ENCODE measurements at places on chromosomes 3 and 15.
A peak's percentile ranks its signal among the peaks of the same experiment; 100 is the strongest.

- no peak for DNase-seq
Measured at GRCh38 chr3:104359546-104359945, 1007.2 kb upstream of the ALCAM start.

- DNase-seq: no peak
Measured at GRCh38 chr15:86915811-86916331, 836.2 kb downstream of the AGBL1 start.

GRCh38 chr3:31048143-31048542, 153.7 kb upstream of the GADL1 start:
- DNase-seq: no peak

- no peak for DNase-seq
Measured at GRCh38 chr3:81516042-81516441, 245.4 kb downstream of the GBE1 start.

DNA sequence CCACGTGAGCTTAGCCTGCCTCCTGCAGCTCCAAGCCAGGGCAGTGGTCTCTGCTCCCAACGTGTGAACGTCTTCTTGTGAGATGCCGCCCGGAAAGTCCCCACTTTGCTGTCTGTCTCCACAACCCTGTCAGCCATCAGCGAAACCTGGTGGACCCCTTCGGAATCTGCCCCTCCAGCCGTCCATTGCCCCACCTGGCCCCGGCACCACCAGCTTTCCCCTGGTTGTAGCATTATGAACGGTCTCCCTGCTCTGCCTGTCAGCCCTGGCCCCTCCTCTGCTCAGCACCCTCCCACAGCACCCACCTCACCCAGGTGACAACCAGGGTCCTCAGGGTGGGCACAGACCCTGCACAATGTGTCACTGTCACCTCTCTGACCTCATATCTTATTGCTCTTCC, 71.1 kb downstream of the HMCES start:
- DNase-seq: no peak

GRCh38 chr3:150680562-150680961, 23.2 kb downstream of the ERICH6 start:
- no peak for DNase-seq

- DNase-seq: no peak
Measured at GRCh38 chr3:48692551-48692950, 6.8 kb upstream of the NCKIPSD start.

DNA sequence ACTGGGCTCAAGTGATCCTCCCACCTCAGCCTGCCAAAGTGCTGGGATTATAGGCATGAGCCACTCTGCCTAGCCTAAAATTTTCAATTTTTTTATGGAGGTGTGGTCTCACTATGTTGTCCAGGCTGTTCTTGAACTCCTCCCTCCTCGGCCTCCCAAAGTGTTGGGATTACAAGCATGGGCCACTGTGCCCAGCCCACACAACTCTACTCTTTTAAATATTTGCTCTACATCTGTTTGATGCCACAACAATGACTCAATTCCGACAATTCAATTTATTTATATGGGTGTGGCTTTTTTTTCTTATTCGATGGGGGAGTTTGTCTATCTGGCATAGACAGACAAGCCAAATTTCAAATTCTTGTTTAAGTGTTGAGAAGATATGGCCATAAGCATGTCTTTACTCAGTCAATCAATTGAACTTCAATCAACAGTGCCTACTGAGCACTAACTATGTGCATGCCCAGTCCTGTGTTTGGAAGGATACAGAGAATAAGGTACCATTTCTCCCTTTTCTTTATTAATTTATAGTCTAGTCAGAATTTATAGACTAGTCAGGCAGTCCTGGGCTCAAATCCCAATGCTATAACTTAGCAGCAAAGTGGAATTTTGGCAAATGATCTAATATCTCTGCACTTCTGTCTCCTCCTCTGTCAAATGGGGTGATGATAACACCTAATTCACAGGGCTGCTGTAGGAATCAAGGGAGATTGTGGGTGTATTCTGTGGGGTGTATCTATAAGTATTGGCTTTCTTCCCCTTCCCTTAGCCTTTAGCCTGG, 54.6 kb upstream of the PIAS1 start:
- no peak for DNase-seq

GRCh38 chr3:139418144-139418543, 28.7 kb upstream of the COPB2 start:
- DNase-seq: no peak

DNA sequence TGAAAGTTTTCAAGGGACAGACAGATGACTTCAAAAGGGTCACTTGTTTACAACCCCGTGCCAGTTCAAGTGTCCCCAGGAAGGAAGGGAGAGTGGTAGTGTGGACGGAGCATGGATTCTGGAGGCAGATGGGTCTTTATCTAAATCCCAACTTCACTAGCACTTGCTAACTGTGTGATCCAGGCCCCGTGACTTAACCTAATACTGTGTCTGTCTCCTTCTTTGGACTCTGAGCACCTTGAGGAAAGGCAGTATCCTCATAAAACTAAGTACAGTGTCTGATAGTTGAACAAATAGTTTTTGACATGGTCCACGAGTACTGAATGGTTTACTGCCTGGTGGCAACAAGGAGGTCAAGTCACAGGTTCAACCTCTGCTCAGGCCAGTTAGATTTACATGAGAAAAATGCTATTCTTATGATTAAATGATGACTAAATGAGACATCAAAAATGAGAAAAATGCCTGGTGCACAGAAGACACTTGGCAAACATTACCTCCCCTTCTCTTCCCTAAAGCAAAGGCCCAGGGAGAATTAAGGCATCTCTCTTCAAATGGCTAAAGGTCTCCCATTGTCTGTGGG, 48.9 kb downstream of the ABCC5 start:
- no peak for DNase-seq

- peak; percentile 37 for DNase-seq
Measured at GRCh38 chr3:32460031-32460749, 42.5 kb downstream of the CMTM6 start.

GRCh38 chr3:15164340-15164739, 41.7 kb upstream of the CAPN7 start:
- DNase-seq: no peak

DNA sequence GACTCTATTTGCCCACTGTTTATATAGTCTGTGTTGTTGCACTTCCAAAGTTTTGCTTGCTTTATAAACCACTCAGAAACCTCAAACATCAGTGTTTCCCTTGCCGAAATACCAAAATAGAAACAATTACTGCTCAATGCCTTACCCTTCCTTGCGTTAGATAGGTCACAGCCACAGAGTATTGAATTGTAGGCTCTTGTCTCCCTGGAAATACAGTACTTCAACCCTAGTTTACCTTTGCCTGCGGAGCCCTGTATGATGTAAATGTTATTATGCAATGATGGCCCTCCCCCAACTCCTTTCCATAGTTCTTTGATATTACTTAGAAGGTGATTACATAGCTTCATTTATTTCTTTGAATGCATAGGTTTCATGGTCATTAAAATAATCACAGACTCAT, 44.2 kb downstream of the SOX2 start:
- no peak for DNase-seq

- DNase-seq: no peak
Measured at GRCh38 chr3:56591262-56591661, 34.3 kb downstream of the CCDC66 start.

DNA sequence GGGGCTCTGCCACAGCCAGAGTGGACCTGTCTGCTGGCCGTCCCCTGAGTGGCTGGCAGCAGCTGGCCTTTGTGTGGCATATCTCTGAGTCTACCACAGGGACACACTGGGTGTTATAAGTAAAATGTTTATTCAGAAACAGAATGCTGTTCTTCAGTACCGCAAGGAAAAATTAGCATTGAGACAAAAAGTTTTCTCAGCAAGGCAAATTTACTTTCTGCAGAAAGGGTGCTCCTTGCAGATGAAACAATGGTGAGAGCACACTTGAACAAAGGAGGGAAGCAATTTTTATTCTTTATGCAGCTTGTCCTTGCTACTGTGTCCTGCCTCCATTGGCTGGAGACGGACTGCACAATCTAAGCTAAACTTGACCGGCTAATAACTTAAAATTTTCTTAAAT, 4.0 kb downstream of the TMEM89 start:
- DNase-seq: no peak

DNA sequence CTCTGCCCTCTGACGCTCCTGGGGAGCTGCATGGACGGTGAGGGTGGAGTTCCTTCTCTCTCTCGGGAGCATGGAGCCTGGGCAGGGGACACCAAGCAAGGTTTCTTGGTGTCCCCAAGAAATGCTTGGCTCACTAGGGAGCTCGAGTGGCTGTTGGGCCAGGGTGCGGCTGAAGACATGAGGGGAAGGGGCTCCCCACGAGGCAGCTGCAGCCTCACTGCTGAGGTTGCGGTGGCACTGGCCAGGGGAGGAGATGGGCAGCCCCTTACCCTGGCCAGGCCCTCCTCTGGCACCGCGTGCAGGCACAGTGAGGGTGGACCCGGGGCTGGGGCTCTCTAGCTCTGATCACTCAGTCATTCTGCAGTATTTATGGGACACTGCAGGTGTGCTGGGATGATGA, 43.5 kb upstream of the SLC41A3 start:
- DNase-seq: no peak

GRCh38 chr15:37931868-37932267, 2.6 kb upstream of the TMCO5A start:
- DNase-seq: no peak

DNA sequence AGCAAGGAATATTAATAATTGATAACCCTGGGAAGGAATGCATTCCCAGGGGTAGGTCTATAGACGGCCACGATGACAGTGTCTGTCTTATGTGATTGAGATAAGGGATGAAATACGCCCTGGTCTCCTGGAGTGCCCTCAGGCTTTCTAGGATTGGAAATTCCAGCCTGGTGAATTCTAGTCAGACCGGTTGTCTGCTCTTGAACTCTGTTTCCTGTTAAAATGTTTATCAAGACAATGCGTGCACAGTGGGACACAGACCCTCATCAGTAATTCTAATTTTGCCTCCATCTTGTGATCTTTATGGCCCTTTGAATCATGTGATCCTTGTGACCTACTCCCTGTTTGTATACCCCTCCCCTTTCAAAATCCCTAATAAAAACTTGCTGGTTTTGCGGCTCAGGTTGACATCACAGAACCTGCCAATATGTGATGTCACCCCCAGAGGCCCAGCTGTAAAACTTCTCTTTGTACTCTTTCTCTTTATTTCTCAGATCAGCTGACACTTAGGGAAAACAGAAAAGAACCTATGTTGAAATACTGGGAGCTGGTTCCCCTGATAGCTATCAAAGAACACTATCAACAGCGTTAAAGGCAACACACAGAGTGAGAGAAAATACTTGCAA, 183.3 kb downstream of the PDE8A start:
- DNase-seq: no peak

DNA sequence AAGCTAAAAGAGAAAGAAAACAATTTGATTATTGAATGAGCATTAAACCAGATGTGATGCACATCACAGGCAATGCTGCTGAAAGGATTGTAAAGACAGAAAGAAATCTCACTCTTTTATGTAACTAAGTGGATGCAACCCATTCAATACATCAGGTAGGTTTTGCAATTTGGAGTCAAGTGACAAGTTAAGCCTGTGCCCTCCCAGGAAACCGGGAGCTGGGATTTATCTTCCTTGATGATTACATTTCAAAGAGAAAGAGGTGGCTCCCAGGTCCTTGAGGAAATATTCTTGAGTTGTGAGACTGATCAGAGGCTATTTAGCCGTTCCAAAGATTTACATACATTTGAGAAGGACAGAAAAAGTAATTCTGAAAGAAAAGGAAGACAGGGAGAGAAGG, 219.0 kb upstream of the PROK2 start:
- no peak for DNase-seq

DNA sequence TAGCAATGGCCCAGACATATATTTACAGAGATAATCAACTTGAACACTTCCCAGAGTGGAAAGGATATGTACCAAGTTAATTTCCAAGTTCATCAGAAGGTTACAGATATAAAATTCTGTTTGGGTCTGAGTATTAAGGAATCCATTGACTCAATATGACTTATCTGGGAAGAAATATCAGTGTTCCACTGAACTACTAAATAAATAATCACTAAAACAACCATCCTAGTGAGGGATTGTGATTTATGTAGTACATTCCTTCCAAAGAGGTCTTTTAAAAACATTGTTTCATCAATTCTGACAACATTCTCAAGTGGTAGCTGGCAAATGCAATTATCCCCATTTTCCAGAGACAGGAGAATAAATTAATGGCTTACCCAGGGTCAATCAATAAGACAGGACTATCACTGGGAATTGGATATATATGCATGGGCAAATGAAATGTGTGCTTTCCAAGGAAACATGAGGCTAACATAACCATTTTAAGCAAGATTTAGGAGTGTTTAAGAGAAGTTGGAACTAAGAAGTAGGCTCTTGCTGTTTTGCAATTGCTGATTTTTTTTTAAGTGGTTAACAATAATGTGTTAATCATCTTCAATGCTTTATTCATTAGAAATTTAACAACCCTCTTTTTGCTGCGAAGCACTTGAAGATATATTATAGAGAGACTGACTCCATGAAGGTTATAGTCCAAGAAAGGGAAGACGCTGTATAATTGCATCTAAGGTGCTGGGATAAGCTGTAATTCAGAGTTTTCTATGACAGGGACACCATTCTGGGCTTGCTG, 37.9 kb downstream of the SLC9A9 start:
- no peak for DNase-seq

GRCh38 chr15:43186003-43186353, 775 bp downstream of the CCNDBP1 start:
- no peak for DNase-seq

DNA sequence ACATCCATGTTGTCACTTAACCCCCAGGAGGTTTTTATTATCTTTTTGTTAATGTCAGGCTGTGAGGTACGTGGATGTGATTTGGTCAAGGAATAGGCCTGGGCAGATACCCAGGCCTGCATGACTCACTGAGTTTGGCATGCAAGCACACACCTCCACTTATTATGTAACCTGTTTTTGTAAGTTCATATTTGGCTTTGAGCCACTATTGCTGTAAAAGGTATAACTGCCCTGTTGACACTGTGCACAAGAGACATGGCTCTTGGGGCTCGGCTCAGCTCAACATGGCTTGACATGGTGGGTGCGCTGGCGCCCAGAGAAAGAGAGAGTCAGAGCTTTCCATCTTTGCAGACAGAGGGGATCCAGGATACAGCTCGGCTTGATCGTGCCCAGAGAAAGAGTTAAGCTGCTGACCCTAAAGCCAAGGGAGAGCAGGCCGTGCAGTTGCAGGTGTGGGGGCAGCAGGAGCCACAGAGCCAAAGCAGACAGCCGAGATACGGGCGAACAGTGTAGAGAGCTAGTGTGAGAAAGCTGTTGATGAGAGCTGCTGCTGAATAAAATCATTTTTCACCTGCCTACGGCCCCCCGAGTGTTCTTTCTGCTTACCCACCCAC, 67.9 kb upstream of the UNC13C start:
- no peak for DNase-seq

- no peak for DNase-seq
Measured at GRCh38 chr15:73744293-73744692, 8.9 kb downstream of the INSYN1 start.

DNA sequence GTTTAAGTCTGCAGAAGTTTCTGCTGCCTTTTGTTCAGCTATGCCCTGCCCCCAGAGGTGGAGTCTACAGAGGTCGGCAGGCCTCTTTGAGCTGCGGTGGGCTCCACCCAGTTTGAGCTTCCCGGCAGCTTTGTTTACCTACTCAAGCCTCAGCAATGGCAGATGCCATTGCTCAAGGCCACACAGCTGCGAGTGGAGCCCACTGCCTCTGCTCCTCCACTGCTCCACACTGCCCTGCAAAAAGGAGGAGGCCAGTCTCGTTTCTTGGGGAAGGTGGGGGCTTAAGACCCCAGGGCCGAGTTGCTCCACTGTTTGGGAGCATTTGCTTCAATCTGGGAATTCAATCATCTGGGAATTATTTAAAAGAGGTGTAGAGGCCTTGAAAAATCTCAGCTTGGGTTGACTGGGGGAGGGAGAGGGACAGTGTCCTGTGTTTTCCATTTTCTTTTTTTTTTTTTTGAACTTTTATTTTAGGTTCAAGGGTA, 144.6 kb upstream of the MEF2A start:
- no peak for DNase-seq

- no peak for DNase-seq
Measured at GRCh38 chr15:62524848-62525247, 359.8 kb upstream of the C2CD4B start.

Data from stimulated activated CD8-positive, alpha-beta memory T cell treated with anti-CD3 and anti-CD28 coated beads, Interleukin-2, amount 100 ng/mL, for 48 hours (primary cell).